HTR-8/SVneo (cell line): ENCODE measurements at places on chromosomes 1 and 21.

DNA sequence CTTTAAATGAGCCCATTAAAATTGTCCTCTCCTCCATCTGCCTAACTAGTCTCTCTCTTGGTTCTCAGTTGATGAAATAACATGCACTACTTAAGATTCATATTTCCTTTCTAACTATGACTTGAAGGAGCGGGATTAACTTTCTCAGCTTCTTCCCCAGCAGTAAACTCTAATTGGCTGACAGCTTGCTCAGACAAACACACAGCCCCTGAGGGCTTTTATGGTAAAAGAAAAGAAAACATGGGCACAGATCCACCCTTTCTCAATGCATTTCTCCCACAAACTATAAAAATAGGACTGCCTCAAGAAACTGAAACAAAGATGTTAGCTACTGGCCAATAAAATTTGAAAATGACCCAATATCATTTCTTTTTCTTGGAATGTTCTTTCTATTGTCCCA, 703.1 kb downstream of the ADGRL2 start:
- DNase-seq, result no peak

GRCh38 chr1:234529950-234530237, 50.9 kb upstream of the TARBP1 start:
- DNase-seq, result no peak

DNA sequence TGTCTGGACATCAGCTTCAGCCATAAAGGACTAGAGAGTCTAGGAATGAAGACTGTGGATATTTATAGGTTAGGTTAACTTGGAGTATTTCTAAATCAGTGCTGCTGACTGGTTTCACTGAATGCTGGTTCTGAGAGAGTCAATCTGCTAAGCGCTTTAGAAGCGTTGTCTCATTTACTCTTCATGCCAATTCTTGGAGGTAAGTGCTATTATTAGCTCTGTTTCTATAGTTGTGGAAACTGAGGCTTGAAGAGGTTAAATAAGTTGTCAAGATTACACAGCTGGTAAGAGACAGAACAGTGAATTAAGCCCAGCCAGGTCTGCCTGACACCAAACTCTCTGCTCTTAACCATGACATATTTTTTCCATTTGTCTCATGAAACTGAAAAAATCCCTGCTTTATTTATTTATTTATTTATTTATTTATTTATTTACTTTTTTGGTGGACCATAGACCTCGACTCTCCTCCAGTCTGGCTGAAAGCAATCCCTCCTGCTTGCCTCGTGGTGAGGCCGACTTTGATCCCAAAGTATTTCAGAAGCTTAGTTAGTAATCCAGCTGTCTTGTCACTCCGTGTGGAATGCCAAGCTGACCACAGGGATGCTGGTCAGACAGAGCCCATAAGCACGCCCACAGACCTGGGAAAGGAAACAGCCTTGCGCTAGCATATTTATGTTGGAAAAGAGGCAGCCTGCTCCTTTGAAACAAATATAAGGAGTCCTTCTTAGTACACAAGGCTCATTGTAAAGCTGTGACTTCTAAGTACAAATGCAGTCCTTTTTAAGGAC, 16.9 kb downstream of the NTMT2 start:
- peak; percentile 48 for DNase-seq

DNA sequence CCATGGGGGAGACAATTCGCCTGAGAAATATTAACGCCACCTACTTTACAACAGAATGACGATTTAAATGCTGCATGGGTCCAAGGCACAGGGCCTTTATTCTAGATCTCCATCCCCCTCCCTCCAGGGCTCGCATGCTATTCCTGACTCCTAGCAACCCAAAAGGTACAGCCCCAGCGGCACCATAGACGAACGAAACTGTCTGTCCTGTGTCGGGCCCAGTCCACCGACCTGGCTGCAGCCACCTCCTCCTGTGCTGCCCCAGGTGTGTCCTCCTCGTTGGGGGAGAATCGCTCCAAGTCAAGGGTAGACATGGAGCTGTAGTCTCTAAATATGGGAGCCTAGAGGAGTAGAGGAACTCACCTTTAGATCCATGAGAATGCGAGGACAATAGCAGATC, 196.5 kb downstream of the TOMM20 start:
- no peak for DNase-seq

DNA sequence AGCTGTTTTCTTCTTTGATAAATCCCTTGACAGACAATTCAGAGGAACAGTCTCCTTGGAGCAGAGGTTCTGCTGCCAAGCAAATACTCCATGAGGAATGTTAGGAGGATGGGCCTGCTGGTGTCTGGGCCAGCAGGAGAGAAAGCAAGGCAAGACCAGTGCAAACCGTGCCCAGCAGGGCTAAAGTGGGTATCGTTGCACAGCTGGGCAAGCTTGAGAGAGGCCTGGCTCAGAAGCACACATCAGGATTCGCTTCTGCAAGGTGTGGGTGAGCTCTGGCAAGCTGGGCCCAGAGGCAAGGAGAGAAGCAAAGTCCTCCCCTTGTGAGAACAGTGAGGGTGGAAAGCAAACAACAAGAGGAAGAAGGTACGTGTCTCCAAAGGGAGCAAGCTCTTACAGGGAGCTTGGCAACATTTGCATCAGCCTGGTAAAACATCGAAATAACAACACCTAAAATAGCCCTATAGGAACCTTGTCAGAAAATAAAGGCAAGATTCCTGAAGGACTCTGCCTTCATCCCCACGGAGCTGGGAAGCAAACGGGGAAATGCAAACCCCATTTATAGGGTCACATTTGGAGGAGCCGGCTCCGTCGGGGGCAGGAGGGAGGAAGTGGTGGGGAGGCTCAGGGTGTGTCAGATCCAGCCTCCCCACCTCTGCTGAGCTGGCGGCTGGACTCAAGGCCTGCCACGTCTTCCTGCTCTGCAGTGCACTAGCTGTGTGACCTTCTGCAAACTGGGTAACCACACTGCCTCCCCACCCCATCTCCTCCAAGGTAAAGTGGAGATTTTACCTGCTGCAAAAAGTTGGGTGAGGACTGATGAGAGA, 62.3 kb upstream of the HIVEP3 start:
- no peak for DNase-seq

GRCh38 chr1:61182049-61182448, 99.7 kb downstream of the NFIA start:
- DNase-seq, result no peak

DNA sequence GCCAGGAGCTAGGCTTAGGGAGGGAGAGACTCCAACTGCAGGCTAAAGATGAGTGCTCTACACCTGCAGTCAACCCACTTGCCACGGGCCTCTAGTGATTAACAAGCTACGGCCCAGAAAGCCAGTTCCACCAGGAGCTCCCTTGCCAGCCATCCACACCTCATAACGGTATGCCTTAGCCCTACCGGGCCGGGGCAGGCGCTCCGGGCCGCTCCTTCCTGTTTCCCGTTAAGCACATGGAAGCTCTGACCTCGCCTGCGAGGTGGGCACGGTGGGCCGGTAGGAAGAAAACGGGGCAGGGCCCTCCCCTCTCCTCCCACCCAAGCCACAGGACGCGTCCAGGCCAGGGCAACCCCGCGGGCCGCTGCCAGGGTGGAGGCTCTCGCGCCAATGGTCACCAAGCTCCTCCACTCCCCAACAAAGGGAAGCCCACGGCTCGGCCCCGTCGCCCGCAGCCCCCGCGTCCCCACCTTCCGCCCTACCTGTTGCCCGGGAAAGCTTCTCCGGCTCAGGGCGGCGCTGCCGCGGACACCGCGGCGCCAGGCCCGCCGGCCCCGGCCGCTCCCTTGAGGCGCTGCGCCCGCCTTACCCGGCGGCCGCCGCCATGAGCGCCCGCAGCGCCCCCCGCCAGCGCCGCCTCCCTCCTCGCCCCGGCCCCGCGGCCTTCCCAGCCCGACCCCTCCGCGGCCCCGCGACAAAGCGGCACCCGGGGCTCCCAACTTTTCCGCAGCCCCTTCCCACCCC, 627 bp downstream of the CERS2 start:
- no peak for DNase-seq

GRCh38 chr1:228898582-228898992, 163.3 kb downstream of the RHOU start:
- DNase-seq, result no peak

GRCh38 chr1:76075877-76076276, 1.3 kb downstream of the ST6GALNAC3 start:
- no peak for DNase-seq

DNA sequence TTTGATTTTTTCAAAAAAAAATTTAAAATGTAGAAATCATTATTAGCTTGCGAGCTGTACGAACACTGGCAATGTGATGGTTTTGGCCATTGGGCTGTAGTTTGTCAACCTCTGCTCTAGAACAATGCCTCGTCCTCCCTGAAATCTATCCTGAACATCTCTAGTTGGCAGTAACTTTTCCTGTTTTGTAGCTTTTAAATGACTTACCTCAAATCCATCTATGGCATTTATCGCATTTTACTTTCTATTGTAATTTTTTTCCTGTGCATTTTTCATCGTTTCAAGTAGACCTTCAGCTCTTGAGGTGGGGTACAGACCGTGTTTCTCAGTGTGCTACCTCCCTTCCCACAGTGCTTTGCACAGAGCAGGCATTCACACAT, 30.4 kb upstream of the A3GALT2 start:
- DNase-seq, result no peak

DNA sequence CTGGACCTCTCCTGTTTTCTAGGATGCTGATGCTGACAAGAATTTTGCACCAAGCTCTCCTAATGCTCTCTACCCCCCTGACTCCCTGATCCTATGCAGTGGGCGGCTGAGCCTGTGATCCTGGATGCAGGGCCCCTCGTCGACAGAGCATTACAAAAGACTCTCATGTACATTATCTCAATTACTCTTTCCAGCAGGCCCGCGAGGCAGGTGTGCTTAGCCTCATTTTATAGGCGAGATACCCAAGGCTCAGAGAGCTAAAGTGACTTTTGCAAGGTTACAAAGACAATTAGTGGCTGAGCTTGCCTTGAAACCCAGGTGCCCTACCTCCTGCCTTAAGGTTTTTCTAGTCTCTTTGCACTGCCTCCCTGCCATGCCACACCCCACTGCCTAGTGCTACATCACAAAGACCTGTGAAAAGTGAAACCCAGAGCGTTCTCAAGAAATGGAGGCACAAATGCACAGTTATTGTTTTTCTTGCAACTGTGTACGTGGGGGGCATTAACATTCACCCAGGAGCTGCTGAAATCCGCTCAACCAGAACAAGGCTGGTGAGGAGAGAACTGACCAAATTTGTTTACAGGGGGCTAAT, 10.0 kb upstream of the C8A start:
- DNase-seq, result no peak

- no peak for DNase-seq
Observed at GRCh38 chr1:199283794-199284193, 645.0 kb downstream of the PTPRC start.

- no peak for DNase-seq
Observed at GRCh38 chr21:36384885-36385232, 333 bp upstream of the CHAF1B start.

GRCh38 chr1:213119794-213120193, 68.8 kb downstream of the RPS6KC1 start:
- no peak for DNase-seq

DNA sequence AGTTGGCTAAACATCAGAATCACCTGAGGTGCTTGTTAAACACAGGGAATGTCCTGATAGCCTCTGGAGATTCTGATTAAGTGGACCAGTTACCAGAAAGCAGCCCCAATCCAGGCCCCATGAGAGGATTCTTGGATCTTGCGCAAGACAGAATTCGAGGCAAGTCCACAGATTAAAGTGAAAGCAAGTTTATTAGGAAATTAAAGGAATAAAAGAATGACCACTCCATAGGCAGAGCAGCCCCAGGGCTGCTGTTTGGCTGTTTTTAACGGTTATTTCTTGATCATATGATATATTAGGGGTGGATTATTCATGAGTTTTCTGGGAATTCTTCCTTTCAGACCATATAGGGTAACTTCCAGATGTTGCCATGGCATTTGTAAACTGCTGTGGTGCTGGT, 176.2 kb downstream of the ROR1 start:
- DNase-seq, result no peak

GRCh38 chr1:40107290-40107959, 10.4 kb upstream of the PPT1 start:
- DNase-seq, result no peak

DNA sequence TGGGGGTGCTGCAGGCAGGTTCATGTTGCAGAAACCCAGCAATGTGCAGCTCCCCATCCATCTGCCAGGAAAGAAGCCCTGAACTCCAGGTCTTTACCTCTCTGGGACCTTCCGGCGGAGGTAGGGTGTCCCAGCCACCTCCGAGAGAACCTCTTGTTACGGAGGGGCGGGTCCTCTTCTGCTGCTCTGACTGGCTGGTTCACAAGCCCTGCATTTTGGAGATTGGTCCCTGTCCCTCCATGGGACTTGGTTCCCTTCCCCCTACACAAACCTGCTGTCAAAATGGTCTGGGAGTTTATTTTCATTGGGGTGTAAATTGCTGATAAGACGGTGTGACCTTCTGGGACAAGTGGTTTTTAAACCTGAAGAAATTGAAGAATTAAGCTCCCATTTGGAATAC, 8.0 kb upstream of the CELSR2 start:
- no peak for DNase-seq

GRCh38 chr21:44455524-44456213, 359 bp downstream of the LRRC3 start:
- peak; percentile 56 for DNase-seq
